Caco-2 (cell line): ENCODE measurements at places on chromosomes 6 and 20. TPM values are rescaled to one million over a fixed set of nuclear protein-coding genes. Genes with fewer than 3 reads are reported as not detected.

- no peak for DNase-seq
Measured at GRCh38 chr6:34583861-34584604, 27.9 kb upstream of the SPDEF start.

- peak; percentile 81 for DNase-seq
Measured at GRCh38 chr6:31620586-31621319, at the start of gene PRRC2A. Gene PRRC2A (plus strand): TSS chr6:31620715. CDS start chr6:31622790, 2,075 bp downstream.

DNA sequence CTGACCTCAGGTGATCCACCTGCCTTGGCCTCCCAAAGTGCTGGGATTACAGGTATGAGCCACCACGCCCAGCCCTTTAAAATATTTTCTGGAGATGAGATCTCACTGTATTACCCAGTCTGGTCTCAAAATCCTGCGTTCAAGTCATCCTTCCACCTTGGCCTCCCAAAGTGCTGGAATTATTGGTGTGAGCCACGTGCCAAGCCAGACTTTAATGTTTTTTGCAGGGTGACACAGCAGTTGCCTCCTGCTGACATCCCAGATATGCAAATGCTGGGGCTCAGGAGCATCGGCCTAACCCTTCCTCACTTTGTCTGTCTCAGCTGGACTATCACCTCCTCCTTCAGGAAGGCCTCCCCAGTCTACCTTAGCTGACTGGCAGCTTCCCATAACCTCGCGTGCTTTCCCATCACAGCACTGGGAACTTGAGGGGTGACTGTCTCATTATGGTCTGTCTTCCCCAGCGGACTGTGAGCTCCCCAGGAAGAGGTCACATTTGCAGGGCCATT lies 14.3 kb upstream of the ID1 start:
- no peak for DNase-seq

DNA sequence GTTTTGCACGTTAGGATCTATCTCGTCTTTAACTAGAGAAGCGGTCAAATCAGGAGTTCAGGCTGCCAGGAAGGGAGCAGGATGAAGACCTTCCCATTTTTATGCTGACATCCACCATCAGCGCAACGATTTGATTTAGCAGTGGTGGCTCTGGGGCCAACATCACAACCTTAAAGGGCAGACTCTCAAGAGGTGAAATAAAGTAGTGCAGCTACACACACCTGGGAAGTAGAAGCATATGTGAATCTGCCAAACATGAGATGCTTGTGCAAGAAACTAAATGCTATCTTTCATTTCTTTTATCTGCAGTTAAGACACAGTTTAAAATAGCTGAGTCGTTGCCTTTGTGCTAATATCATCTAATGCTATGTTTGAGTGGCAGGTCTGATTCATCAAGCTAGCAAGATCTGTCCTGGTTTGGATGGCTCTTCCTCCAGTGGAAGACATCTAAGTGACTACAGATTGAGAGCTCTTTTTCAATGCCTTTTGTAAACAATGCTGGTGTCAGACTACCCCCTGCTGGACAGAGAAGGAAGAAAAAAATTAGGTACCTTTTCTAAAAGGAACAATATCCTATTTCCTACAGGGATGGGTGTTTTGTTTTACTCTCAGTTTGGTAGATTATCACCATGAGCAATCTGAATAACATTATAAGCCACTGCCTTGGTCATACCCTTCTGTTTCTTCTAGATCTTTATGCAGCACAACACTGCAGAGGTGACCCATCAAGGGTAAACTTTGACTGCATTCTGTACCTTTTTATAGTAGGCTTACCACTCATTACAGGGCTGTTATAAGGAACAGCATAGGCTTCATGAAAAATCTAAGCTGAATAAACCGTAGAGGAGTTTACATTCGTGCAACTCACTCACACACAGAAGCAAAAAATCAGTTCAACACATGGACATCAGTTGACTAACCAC lies 171.6 kb upstream of the FBXL4 start:
- DNase-seq: no peak

GRCh38 chr20:25464501-25465242 lies 57.2 kb downstream of the GINS1 start:
- DNase-seq: no peak

Gene LY6G6F
- total RNA-seq: not detected in 2 replicates

GRCh38 chr6:118316796-118317384 lies 231.2 kb upstream of the PLN start:
- DNase-seq: no peak

- DNase-seq: no peak
Measured at GRCh38 chr6:54135665-54136369, 24.6 kb downstream of the MLIP start.

- no peak for DNase-seq
Measured at GRCh38 chr6:38355519-38355918, 284.2 kb downstream of the BTBD9 start.

- DNase-seq: no peak
Measured at GRCh38 chr6:81929828-81930227, 177.3 kb upstream of the TENT5A start.

DNA sequence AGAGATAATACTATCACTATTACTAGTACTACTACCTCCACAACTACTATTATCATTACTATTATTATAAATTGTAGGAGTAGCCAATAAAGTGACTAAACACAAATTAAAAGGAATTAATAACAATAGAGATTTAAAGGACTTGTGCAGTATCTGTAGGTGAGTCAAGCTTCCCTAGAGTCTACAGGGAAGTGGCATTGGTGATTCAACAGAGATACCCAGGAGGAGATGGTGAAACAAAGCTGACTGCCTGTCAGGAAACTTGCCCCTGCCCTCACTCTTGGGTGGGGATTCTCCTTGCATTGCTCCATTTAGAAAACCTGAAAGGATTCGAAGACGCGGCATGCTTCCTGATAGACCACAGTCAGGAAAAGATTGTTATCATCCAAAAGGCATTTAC lies 23.3 kb upstream of the BCLAF1 start:
- DNase-seq: no peak

DNA sequence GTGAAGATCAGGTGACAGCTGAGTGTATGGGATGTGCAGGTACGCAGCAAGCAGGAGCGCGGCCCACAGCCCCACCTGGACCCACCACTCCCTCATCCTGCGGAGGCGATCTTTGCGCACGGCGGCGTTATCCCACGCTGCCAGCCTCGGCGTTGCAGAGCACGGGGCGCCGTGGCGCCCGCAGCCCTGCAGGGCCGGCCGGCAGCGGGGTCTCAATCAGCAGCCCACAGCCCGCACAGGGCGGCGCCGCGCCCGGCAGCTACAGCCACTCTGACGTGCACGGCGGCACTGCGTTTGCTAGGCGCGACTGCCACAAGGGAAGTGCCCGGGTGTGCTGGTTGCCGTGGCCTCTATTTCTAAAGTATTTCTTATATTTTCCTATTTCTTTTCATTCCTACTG lies 46.9 kb downstream of the LAMA2 start:
- no peak for DNase-seq

GRCh38 chr20:17856837-17857605 lies 111.6 kb downstream of the SNX5 start:
- DNase-seq: no peak

DNA sequence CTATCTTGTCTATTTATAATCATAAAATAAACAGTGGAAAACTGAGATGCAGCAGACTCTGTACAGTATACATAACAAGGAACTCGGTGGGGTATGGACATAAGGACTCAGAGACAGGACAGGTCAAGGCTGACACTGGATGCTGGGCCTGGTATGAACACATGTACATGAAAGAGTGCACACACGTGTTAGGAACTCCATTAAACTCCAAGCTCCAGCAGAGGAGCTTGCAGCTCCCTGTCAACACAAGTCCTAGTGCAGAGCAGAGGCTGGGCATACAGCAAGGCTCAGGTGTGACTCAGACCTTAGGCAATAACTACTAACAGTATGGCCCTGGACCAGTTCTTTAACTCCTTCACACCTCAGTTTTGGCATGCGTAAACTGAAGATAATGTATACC lies 17.1 kb downstream of the NAPB start:
- peak; percentile 15 for DNase-seq

DNA sequence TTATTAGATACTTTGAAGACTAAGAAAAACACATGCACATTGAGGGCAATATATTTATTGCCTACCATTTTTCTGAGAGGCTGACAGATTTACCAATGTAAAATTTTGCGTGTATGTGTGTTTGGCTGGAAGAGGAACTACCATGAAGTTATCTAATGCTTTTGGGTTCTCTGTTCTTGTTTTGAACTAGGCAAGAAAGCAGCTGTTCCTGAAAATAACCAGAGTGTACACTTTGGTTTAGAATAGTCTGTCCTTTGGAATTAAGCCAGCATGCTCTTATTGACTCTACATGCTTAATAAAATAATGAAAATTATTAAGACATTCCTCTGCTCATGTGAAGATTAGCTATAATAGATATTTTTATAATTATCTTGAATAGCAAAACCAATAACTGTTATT lies 129.2 kb downstream of the MYB start:
- DNase-seq: no peak
